NCI-H2029 treated with DMSO at 0.1 percent for 48 hours (cell line): ENCODE measurements at places on chromosomes 1 and 21.

DNA sequence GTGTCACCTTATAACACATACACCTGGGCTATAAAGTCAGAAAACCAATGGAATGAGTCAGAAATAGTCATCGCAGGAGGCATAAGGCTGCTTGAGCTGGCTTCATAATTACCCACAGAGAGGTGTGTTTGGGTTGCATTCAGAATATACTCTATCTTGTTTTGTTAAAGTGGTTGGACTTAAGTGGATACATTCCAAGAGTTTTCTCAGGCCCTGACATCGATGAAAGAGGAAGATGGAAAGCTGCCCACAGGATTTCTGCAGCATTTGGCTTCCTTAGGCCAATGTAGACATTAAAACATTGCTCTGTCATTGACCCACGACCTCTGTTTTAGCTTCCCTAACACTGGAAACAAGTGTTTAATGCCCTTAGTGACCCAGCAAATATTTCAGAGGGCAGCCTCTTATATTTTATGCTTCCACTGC, 18.6 kb upstream of the BCL10 start:
- no peak for DNase-seq

DNA sequence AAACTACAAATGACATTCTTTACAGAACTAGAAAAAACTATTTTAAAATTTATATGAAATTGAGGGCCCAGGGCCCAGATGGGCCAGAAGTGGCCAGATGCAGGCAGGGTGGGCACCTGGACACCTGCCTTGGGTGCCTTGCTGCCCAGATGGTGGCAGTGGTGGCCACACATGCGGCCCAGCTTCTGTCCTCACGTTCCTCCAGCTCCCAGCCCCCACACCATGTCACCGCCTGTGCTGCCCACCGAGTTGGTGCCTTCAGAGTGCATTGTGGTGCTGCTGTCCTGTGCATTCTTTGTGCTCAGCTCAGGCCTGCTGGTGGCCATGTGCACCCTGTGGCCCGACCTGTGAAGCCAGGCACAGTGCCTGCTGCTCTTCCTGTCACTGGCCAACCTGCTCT, 216.8 kb upstream of the CXADR start:
- no peak for DNase-seq

- no peak for DNase-seq
Measured at GRCh38 chr1:186078245-186078644, 296.8 kb downstream of the TPR start.

- DNase-seq: no peak
Measured at GRCh38 chr1:109274533-109275476, 8.1 kb downstream of the PSRC1 start.

- DNase-seq: no peak
Measured at GRCh38 chr1:234495231-234495990, 16.4 kb upstream of the TARBP1 start.

- DNase-seq: no peak
Measured at GRCh38 chr1:42926235-42926878, 32.3 kb downstream of the SLC2A1 start.

GRCh38 chr21:45261093-45261492, 26.6 kb downstream of the POFUT2 start:
- DNase-seq: no peak

- DNase-seq: no peak
Measured at GRCh38 chr1:203215573-203215972, 13.9 kb downstream of the CHIT1 start.

DNA sequence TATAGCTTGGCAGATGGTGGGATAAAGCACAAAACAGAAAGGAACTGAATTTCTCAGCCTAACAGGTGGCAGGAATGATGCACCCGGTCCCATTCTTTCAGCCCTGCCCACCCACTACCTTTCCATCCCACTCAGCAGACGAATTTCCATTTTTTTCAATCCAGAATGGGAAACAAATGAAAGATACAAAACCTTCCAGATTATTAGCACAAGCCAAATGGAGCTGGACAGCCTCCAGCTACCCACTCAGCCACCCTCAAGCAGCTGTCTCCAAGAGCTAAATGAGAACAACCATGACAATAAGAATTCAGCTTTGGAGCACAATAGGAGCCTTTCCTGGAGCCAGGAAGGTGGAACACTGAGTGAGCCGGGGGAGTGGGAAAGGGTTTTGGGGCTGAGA, 96.3 kb upstream of the ST6GALNAC5 start:
- peak; percentile 14 for DNase-seq

GRCh38 chr1:223153177-223154119, 10.4 kb upstream of the TLR5 start:
- DNase-seq: no peak
